ENCODE measurements at places on chromosomes 11 and 22.

- no peak for DNase-seq
These were observed at the start of gene CARD18 for GRCh38 chr11:105139669-105140068. TSS of gene CARD18 (minus strand) at chr11:105139769. CDS start at chr11:105139726, 43 bp downstream.

DNA sequence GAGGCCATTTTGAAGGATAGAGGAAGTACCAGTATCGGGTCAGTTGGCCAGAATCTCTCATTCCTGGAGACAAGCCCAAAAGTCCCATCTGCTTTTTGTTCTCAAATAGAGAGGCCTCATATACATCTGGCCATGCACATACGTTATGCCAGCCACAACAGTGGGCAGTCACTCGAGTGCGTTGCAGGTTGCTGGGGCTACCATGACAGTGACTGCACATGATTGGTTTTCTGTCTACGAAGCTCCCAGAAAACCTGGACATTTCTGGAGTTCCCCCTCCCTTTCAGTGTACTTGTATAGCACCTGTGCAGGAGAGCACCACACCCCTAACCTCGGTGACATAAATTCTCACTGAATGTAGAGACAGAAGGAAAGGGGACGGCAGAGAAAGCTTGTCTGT is 62.1 kb downstream of the C22orf31 start:
- DNase-seq: no peak

DNA sequence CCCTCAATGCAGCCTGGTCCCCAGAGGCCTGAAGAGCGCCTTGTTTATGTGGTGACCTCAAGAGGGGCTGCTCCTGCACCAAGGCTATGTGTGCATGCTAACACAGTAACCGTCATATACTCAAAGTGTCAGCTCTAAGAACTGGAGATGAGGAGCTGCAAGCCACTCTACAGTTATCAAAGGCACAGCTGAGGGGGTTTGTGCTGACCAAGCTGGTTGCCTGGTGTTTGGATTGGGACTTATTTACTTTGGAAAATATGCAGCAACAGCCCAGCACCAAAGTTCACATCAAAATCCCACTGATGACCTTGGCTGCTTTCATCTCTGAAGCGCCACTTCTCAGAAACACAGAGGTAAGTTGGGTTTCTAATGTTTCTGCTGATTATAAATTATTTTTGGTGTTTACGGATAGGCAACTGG is at the start of gene SERPIND1:
SERPIND1 (plus strand) TSS at position 321 of the 420 bp plus-strand sequence. CDS start 5,200 bp downstream, outside the sequence.
- no peak for DNase-seq

DNA sequence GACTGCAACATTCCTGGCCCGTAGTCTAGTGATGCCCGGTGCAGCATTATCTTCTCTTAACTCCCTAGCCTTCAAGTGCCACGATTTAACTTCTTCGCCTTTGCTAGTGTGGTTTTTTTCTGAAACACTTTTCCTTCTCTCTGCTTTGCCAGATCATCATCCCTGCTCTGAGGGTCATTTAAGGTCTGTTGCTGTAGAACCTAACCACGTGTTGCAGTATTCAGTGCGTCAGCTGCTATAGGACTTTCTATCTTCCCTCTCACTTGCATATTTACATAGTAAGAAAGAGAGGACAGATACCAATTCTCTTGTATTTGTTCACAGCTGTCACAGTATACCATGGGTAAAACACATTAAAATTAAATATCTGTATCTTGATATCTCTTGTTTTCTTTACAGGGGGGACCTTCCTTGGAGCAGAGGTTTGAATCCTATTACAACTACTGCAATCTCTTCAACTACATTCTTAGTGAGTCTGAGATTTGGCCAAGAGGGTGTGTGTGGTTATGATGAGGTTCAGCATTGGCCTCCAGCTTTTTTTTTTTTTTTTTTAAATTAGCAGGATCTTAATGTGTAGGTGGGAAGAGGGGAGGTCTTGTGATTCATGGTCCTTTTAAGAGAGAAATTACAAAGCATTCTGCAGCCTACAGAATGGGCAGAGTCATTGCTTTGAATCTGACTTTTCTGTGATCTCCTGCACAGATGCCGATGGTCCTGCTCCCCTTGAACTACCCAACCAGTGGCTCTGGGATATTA is 13.5 kb downstream of the EIF3L start:
- DNase-seq: no peak

GRCh38 chr11:112401036-112401769 is 140.5 kb upstream of the PLET1 start:
- no peak for DNase-seq

Measured in anterior cingulate cortex (tissue), 58 donors.